Neural crest cell (in vitro differentiated cells): ENCODE measurements at places on chromosomes 1 and 21.

DNA sequence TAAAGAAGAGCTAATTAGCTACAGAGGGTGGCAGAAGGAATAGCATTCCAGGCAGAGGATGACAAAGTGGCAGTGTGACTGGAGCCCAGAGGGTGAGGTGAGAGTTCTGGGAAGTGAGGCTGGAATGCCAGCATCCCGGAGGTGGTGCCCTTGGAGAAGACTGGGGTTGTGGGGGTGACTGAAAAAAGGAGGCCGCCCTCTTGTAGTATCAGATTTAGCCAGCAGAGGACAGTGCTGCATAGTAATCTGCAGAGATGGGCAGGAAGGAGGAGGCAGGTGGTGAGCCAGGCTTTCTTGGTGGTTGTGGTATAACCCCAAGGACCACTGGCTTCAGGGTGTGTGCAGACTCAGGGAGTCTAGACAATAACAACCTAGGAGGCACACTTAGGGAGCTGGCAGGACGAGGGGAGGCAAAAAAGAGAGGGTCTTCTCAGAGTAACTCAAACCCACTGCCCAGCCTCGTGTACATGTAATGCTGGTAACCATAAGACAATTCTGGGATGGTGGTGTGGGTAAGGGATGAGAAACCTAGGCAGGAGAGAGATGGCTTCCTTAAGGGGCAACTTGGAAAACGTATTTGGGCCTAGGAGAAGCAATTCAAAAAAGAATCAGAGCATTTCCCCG, 30.5 kb downstream of the MROH7 start:
- DNase-seq, result peak; percentile 72

DNA sequence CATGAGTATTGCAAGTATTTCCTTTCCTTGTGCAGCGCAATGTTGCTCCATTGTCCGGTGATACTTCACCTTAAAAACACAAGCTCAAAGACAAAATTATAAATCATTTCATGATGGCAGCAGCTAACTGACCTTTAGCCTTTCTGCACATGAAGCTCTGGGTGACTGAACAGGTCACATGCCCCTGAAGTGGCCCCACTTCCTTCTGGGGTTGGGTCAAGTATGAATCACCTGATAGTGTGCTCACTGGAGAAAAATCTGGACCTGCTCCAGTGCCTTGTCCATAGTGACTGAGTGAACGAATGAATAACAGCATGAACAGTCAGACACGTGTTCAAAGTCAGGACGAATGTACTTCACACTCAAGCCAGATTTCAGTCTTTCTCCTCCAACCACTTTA, 658.9 kb downstream of the NPHP4 start:
- DNase-seq, result no peak

DNA sequence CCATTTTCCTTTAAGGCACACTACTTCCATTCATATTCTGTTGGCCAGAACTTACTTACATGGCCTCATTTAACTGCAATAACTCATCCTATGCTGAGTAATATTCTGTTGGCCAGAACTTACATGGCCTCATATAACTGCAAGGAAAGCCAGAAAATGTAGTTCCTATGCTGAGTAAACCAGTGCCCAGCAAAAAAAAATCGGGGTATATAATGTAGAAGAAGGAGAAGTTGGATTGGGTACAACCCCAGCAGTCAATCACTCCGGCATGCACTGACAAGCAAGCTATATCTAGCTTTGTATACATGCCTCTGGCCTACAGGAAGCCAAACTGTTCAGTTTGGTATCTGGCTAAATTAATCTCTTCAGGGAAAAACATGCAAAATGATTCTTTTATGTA, 39.4 kb upstream of the PPIH start:
- no peak for DNase-seq

- DNase-seq, result no peak
Measured at GRCh38 chr1:11581445-11581991, 72.7 kb downstream of the FBXO2 start.

GRCh38 chr1:230326971-230327891, 98.9 kb downstream of the PGBD5 start:
- no peak for DNase-seq

DNA sequence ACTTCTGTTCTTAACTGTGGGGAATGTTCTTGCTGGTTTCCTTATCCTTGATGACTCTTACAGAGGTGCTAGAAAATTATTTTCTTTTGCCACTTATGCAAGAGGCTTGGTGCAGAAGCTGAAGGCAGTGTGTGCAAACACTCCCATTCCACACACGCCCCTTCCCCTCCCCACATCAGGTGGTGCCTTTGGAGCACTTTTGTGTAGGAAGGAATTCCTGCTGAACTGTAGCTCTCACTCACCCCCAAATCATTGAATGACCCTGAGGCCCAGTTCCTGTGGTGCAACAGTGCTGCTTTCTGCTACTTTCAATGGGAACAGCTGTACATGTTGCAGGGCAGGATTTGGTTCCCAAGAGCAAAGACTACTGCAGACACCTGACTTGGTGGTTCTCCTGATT, 101.8 kb downstream of the CD247 start:
- DNase-seq, result no peak

DNA sequence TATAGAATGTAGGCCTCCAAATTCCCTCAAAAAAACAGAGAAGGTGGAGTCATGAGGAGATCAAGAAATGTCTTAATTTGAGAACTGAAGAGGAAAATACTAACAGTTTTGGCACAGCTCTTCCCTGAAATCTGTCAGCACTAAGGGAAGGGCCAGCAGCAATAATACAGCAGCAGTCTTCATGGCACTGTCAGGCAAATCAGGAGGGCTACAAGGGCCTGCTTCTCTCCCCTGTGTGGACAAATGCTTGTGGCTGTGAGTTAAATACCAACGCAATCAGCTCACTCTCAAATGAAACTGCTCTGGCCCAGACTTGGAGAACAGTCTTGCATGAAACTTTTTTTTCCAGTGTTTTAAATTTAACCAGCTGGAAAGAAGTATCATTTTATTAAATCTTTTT, 20.5 kb upstream of the CNN3 start:
- DNase-seq, result no peak

DNA sequence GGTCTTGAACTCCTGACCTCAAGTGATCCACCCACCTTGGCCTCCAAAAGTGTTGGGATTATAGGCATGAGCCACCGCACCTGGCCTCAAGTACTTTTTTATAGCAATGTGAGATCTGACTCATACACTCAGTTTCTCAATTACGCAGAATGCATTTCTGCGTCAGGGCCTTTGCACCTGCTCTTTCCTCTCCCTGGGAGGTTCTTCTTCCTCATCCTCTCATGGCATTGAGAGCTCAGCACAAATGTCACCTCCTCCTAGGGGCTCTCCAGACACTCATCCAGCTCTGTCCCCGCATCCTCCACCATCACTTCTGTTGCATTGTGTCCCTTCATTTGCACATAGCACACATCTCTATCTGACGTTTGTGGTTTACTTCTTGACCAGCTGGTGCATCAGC, 418.8 kb downstream of the PTPRU start:
- DNase-seq, result no peak

GRCh38 chr1:101653482-101653946, 343.2 kb downstream of the OLFM3 start:
- DNase-seq, result no peak

DNA sequence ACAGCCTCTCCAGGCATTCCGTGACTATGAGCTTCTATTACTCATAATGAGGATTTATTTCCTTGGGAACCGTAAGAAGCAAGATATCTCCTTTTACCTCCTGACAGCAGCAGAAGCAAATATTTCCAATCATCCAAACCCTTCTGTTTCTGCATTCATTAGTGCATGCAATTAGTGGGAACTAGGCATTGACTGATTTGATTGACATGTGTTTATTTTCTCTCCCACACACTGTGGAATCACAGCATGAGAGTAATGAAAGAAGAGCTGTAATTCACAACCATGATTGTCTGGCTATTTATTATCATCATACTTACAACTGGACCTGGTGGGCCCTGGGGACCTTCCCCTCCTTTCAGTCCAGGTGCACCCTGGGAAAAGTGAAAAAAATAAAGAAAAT, 146.8 kb downstream of the COL11A1 start:
- DNase-seq, result no peak

DNA sequence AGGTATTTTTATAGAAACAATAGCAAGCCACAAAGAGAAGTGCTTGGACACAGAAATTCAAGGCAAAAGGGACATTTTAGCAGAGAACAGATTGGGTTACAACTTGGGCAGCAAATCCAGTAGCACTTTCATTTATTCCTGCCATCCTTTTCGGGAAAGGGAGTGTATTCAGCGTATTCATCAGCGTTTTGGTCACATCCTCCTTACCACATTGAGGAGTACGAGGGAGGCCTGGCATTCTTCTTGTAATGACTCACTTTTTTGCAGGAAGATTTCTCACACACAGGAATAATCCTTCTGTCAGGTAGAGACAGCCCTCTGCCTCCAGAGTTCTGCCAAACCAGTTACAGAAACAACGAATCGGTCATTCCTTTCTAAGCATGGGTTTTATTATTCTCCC, 18.1 kb upstream of the FAM78B start:
- DNase-seq, result no peak

- no peak for DNase-seq
Measured at GRCh38 chr1:92784021-92784638, 778 bp downstream of the EVI5 start.

GRCh38 chr1:44681905-44682882, 7.7 kb downstream of the ARMH1 start:
- no peak for DNase-seq

DNA sequence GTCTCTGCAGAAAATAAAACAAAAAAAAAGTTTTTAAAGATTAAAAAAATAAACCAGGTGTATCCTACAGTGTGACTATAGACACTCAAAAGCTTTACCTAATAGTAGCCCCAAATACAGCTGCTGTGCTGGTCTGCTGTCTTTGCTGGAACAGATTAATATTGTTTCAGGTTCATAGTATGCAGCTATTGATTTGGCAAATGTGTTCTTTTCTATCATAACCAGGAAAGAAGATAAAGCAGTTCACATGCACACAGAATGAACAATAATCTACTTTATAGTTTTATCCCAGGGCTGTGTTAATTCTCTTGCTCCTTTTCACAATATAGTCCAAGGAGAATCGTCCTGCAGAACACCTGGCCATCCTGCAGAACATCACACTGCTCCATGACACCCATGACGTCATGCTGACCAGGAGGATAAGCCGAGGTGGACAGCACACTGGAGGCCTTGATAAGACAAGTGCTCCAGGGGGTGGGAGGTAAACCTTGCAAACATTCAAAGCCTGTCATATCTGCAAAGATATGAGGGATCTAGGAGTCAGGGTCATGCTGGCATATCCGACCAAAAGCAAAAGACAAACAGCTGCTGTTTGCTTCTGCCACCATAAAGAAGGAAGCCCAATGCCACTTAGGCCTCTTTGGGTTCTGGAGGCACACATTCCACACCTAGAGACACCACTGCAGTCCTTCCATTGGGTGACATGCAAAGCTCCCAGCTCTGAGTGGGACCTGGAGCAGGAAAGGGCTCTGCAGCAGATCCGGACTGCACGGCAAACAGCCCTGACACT, 86.1 kb upstream of the SLC2A1 start:
- DNase-seq, result no peak

GRCh38 chr1:15225461-15225860, 21.6 kb upstream of the FHAD1 start:
- DNase-seq, result no peak

DNA sequence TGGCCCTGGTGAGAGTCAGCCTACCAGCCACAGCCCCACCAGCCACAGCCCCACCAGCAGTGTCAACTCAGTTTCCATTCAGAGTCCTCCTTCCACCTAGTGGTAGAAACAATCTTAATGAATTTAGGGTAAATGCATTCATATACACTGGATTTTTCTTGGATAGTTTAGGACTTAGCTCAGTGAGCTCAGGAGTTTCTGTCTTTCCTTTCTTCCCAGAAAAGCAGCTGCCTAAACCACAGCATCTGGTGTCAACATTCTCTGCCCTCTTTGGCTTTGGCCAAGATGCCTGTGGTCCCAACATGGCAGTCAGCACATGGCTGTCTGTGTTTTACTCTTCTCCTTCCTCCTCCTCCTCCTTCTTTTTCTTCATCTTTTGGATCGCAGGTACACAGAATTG, 94.0 kb downstream of the CLIC6 start:
- DNase-seq, result no peak

- no peak for DNase-seq
Measured at GRCh38 chr1:184941735-184942134, 32.6 kb downstream of the NIBAN1 start.

DNA sequence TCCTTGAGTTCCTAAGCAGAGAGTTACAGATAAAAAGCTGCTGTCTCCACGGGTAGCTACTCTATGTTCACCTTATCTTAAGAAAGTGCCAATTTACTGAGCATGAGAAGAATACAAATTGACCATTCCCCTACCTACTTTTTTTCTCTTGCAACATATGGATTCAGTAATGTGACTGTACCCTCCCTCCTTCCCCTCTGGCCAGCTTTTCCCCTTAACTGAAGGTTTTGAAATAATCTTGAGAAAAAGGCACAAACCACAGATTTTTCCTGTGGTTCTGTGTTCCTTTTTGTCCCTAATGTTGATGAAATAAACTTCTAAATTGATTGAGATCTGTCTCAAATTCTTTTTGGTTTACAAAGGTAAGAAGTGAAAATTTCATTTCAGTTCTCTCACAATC, 2.6 kb upstream of the CD2 start:
- no peak for DNase-seq

- DNase-seq, result peak; percentile 26
Measured at GRCh38 chr1:10866321-10867093, 70.1 kb upstream of the CASZ1 start.

DNA sequence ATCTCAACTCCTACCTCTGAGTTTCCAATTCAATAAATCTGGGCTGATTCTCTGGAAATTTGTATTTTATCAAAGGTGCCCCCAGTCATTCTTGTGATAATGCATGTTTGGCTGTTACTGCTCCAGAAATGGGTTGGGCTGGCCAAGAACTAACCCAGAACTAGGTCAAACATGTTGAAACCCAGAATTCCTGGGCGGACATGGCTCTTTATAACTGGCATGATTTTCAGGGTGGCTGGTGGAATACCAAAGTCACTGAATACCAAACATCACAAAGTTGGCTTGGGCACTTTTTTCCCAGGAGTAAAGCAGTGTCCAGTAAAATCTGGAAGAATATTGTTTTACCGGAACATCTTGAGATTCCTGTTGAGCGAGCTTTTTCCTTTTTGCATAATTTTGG, 89.4 kb upstream of the S1PR1 start:
- DNase-seq, result no peak

DNA sequence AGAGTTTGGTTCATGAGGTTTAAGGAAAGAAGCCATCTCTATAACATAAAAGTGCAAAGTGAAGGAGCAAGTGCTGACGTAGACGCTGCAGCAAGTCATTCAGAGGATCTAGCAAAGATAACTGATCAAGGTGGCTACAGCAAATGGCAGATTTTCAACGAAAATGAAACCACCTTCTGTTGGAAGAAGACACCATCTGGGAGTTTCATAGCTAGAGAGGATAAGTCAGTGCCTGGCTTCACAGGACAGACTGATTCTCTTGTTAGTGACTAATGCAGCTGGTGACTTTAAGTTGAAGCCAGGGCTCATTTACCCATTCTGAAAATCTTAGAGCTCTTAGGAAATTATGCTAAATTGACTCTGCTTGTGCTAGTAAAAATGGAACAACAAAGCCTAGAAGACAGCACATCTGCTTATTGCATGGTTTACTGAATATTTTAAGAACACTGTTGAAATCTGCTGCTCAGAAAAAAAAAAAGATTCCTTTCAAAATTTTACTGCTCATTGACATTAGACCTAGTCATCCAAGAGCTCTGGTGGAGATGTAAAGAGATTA, 10.5 kb downstream of the MAEL start:
- DNase-seq, result no peak
